SJCRH30 (cell line): ENCODE measurements at places on chromosomes 7 and 10. TPM values are rescaled to one million over a fixed set of nuclear protein-coding genes. Genes with fewer than 3 reads are reported as not detected.

The TMEM270 gene
- total RNA-seq, result not detected in 2 replicates

DNA sequence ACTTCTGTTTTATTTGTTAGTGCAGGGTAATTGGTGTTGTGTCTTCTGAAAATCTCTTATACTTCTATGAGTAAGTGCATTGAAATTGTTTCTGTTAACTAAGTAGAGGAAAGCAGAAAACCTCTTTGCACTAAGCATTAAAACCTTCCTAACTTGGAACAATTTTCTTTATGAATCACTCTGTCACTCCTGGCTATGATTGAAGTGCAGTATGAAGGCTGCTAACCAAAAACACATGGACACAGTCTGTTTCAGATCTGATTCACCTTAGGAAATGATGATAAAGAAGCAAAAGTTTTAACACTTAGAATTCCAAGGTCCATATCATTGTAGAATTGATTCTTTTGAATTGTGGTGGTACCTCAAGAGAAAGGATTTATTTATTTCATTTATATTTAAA lies 41.9 kb downstream of the MET start:
- no peak for DNase-seq

The SERPINE1 gene
- total RNA-seq, result 1.2 and 1.7 TPM in 2 replicates

- DNase-seq, result no peak
Measured at GRCh38 chr7:65840446-65840845, 32.4 kb upstream of the VKORC1L1 start.

DNA sequence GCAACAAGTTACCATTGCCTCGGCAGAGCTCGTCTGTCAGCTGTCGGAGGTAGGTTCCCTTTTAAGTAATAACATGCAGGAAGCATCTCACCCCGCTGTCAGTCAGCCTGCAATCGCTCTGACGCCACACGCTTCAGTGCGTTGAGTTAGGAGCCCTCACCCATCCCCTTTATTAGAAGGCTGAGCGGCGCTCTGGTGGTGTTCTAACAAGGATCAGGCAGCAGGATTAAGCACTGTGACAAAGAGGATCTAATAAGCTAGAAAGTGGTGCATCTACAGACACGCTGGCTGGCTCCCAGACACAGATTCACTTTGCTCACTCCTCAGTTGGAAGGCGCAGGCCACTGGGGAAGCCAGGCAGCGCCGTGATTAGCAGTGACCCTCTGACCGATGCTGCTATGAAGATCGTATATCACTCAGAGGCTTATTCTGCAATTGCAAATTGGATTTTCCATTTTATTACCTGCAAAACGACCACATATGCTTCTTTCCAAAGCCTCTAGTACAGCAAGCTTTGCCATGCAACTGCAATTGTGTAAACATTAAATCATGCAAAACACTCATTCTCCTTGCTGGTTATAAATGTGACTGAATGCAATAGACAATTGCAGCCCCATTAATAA lies 117.7 kb downstream of the RSU1 start:
- DNase-seq, result no peak

GRCh38 chr10:110373059-110373458 lies 68.3 kb upstream of the SMNDC1 start:
- DNase-seq, result no peak

DNA sequence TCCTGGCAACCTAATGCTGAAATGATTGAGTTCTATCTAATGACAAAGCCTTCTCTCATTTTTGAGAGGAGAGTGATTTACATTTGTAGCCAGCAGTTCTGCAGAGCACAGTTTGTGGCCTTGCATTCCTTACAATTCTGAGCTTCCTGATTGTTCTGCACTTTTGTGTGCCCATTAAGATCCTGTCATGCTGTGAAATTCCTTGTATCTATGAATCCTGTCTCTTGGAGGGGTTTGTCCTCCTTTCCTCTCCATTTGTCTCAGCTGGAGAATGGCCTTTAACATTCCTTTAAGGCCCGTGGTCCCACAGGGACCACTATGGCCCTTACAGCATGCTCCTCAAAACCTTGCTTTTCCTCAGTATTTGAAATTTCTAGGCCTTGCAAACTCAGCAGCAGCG lies 10.4 kb downstream of the KLHL7 start:
- no peak for DNase-seq

GRCh38 chr7:151963895-151964870 lies 7.9 kb downstream of the GALNTL5 start:
- DNase-seq, result no peak

GRCh38 chr10:118963933-118964332 lies 65.6 kb upstream of the NANOS1 start:
- DNase-seq, result no peak

The AFAP1L2 gene
- total RNA-seq, result 1.8 and 2.2 TPM in 2 replicates

- no peak for DNase-seq
Measured at GRCh38 chr10:117500456-117500855, 42.1 kb upstream of the EMX2 start.
